ENCODE measurements at places on chromosomes 5 and 9.

GRCh38 chr9:101693546-101694336 lies 44.7 kb downstream of the GRIN3A start:
- DNase-seq = no peak

DNA sequence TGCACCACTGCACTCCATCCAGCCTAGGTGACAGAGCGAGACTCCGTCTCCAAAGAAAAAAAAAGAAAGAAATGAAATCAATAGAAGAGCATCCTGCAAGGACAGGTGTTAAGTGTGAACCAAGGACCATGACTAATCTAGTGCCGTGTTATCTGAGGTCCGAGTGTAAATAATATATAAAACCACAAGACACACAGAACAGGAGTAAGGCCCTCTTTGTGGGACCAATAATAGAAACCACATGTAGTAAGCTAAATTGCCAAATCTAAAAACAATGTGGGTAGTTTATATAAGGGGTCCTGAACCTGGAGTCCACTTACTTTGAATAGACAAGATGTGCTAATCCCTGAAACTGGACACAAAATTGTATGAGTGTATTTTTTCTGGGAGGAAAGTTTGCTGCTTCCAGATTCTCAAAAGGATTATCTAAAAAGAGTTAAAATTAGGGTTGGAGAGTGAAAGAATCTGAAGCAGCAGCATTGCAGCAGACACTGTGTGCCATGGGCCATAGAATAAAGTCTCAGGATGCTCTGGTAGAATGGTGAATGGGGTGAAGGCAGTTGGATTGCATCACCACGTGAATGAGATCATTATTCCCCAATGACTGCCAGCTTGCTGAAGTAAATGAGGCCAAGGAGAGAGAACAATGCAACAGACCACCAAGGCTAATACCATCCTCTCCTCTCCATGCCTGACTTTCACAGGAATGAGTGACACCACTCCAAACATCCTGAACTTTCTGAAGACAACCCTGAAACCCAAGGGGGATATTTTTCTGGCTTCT lies 222.7 kb downstream of the DCP2 start:
- DNase-seq = no peak

- no peak for DNase-seq
Measured at GRCh38 chr5:88816195-88816594, 66.8 kb downstream of the MEF2C start.

DNA sequence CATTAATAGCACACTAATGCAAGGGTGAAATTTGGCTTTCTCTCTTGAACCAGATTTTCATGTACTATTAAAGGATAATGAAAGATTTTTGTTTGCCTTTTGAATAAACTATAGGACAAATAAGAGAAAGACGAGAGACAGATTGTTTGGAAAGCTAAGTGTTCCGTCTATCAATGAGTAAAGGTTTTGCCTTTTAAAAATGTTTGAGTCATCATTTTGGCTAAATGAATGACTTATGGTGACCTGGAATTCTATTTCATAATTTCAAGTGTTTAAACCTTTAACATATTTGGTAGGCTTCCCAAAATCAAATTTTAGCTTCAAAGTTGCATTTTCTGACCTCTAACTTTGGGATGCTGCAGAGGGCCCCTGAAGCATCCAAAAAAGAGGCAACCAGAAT lies 145.2 kb downstream of the SLC25A46 start:
- DNase-seq = no peak

- no peak for DNase-seq
Measured at GRCh38 chr5:17329571-17329970, 112.1 kb downstream of the BASP1 start.

DNA sequence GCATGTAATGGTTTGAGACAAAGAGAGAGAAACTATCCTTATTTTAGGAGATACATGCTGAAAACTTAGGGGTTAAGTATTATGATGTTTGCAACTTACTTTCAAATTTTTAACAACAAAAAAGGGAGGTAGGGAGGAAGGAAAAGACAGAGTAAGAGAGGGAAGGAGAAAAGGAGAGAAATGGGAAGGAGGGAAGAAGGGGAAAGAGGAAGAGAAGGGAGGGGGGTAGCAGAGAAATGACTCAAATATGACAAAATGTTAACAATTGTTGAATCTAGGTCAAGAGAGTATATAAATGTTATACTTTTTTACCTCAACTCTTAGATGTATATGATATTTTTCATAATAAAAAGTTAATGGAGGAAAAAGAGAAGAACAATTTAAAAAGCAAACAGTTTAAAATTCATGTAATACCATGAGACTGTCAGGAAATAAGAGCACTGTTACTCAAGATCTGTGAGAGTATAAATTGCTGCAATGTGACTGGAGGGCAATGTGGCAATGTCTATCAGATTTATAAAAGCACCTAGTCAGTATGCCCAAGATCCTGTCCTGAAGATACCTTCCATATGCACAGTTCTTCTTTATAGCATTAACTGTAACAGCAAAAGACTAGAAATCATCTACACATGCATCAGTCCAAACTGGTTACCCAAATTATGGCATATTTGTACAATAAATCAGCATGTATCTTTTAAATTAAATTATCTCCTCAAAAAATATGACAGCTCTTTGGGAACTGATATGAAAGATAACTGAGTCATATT lies 16.3 kb downstream of the FBXW11 start:
- DNase-seq = no peak
